AG20443 (cell line): ENCODE measurements at places on chromosomes 11 and 22.

GRCh38 chr11:8335683-8336082 is 72.0 kb upstream of the LMO1 start:
- no peak for DNase-seq

DNA sequence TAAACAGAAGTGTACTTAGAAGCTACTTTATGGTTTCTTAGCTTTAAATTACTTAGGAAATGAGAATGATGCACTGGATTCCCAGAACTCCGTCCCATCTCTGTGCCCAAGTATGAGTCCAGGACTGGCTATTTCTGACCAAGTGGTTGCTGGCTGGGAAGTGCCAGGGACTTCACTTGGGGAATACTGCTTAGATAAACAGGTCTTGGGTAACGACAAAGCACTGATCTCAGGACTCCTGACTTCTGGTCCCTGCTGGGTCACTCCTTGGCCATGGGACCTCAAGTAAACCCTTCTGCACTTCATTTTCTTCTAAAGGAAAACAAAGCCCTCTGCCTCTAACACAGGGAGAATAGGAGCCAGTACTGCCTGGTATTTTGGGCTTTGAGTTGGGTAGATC is 27.9 kb downstream of the ABTB2 start:
- DNase-seq: no peak

DNA sequence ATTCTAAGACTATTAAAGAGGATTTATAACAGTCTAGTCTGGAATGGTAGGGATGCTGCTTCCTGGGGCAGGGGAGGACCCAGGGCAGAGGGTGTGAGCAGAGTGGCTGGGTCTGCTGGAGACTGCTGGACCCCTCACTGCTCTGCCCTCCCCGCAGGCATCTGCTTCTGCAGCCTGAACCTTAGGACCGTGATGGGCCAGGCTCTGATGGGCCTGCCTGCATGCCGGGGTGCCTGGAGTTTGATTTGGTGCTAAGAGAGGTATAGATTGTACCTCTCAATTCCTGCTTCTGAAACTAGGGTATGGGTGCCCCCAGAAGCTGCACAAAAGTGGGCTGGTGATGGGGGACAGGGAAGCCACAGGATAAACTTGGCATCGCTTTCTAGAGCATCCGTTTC is 54.9 kb downstream of the CD82 start:
- DNase-seq: no peak

DNA sequence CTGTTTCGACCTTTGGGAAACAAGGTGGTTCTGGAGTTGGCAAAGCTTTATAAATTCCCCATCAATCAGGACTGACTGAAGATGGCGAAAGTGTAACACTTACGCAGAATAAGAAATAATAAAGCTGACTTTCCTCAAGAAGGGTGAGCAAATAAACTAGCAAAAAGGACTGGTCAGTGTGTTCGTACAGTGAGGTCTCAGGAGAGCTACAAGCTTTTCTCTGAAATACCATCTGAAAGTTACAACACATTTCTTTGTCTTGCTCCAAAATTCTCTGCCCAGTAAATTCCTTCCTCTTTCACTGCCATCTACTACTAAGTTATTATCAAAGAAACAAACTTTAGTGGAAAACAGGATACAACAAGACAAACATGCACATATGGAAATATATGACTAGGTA is 13.4 kb downstream of the PITPNB start:
- no peak for DNase-seq

DNA sequence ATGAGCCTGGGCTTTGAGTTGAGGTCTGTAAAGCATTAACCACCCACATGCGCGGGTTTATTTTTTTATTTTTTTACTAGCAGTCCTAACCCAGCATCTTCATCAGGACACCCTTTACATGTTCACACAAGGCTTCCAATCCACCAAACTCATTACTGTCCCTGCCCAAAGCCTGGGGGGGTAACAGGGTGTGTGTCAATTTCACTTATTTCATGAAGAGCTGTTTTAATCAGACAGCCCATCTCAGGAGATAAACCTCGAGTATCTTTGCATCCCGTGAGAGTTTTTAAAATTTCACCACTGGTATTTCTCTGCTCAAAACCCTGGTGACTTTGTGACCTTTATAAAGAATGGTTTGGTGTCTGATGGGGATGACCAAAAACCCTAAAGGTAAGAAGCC is 45.6 kb downstream of the ANO1 start:
- DNase-seq: no peak
